ENCODE measurements at places on chromosomes 16 and 17.

- no peak for DNase-seq
These were observed 65.7 kb downstream of the ARSG start for GRCh38 chr17:68356949-68357455.

GRCh38 chr17:75783069-75783783, 1.4 kb upstream of the UNK start:
- peak; percentile 95 for DNase-seq

- no peak for DNase-seq
These were observed 10.1 kb downstream of the CORO6 start for GRCh38 chr17:29612404-29613280.

DNA sequence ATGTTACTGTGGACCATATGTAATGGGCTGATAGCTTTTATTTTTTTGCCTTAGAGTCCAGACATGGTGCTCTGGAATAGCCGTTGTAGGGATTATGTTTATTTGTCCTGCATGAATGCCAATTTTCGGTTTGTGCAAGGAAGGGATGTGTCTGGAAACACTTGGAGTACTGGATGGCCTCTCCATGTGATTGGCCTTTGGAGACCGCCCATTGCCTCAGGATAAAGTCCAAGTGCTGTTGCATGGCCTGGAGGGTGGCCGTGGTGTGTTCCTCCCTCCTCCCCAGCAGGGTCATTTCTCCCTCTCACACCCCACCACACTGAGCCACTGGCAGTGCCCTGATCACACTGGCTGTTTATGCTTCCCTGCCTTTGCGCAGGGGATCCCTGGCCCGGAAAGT, 93.9 kb downstream of the MSI2 start:
- DNase-seq, result no peak

- no peak for DNase-seq
These were observed 52.5 kb downstream of the CNOT1 start for GRCh38 chr16:58577141-58577540.

DNA sequence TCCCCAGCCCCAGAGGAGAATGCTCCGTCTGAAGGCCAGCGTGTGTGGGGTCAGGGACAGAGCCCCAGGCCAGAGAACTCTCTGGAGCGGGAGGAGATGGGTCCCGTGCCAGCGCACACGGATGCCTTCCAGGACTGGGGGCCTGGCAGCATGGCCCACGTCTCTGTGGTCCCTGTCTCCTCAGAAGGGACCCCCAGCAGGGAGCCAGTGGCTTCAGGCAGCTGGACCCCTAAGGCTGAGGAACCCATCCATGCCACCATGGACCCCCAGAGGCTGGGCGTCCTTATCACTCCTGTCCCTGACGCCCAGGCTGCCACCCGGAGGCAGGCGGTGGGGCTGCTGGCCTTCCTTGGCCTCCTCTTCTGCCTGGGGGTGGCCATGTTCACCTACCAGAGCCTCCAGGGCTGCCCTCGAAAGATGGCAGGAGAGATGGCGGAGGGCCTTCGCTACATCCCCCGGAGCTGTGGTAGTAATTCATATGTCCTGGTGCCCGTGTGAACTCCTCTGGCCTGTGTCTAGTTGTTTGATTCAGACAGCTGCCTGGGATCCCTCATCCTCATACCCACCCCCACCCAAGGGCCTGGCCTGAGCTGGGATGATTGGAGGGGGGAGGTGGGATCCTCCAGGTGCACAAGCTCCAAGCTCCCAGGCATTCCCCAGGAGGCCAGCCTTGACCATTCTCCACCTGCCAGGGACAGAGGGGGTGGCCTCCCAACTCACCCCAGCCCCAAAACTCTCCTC, 10.4 kb downstream of the CX3CL1 start:
- no peak for DNase-seq

- no peak for DNase-seq
These were observed 6.3 kb downstream of the CLUH start for GRCh38 chr17:2705263-2705662.

- DNase-seq, result peak; percentile 17
These were observed 5.7 kb upstream of the KRT17 start for GRCh38 chr17:41629826-41630670.

GRCh38 chr17:1043601-1044251, 46.8 kb downstream of the TIMM22 start:
- DNase-seq, result no peak

DNA sequence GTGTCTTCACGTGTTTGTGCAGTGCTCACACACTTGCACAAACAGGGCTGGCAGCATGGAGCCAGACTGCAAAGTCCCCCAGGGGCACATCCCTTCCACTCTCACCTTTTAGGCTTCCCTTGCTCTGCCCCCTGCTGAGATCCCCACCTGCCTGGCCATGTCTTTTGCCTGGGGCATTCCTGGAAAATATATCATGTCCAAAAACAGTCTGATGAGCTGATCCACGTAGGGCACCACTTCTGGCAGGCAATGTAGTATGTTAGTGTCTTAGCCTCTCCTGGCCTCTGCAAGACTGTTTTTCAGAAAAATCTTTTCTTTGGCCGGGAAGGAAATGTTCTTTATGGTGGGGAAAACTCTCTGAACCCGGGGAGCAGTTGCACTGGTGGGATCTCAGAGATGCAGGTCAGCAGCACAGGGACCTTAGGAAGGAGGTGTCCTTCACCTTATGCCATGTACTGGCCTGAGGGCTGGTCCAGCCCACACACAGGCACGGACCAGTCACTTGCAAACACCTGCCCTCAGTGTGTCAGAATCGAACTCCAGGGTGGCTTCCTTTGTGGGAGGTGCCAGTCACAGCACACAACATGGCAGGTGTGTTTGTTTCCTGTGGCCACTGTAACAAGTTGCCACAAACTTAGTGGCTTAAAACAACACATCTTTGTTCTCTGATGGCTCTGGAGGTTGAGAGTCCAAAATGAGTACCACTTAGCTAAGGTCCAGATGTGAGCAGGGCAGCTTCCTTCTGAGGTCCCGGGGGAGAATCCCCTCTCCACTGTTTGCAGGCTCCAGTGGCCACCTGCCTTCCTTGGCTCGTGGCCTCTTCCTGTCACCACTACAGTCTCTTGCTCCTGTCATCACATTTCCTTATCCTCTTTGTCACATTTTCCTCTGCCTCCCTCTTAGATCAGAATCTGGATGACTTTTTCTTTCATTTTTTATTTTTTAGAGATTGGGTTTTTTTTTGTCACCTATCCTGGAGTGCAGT, 46.6 kb downstream of the MPRIP start:
- no peak for DNase-seq

- peak; percentile 48 for DNase-seq
These were observed 870 bp upstream of the ZC3H7A start for GRCh38 chr16:11797957-11798299.

- no peak for DNase-seq
These were observed 331.1 kb downstream of the C16orf95 start for GRCh38 chr16:86986136-86986535.

DNA sequence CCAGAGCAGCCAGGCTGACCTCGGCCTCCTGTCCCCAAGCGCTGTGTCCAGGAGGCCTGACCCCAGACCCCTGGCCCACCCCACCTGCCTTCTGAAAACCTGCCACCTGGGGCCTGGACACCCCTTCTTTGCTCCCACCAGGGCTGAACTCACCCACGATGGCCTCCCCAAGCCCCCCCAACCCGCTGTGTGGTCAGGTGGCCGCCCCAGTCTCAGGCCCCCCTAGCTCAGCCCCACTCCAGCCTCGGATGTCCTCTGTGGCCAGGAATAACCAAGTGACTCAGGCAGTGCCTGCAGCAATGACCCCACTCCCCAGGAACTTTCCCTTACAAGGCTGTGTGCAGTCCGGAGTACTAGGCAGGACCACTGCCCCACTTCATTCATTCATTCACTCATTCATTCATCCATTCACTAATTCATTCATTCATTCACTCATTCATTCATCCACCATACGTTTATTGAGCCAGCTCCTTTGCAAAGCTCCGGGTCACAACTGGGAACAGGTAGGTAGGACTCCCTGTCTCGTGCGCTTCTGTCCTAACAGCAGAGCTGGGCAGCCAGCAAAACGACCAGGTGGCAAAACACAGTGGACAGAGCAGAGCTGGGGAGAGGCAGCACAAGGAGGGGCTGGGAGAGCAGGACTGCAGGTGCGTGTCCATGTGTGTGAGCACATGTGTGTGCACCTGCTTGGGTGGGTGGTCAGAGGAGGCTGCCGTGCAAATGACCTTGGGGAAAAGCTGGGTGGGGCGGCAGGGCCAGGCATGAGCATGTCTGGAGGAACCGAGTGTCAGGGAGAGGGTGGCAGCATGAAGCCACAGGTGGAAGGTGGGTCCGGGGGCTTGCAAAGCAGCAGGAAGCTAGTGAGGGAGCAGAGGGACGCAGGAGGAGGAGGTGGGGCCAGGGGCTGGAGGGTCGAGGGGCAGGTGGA, 75.8 kb upstream of the CBX4 start:
- DNase-seq, result no peak

- no peak for DNase-seq
These were observed 144.0 kb upstream of the IRX3 start for GRCh38 chr16:54430491-54431030.

- DNase-seq, result no peak
These were observed 32.8 kb downstream of the DRC3 start for GRCh38 chr17:18005496-18005895.

- no peak for DNase-seq
These were observed 50.6 kb upstream of the TANGO6 start for GRCh38 chr16:68792465-68793324.

DNA sequence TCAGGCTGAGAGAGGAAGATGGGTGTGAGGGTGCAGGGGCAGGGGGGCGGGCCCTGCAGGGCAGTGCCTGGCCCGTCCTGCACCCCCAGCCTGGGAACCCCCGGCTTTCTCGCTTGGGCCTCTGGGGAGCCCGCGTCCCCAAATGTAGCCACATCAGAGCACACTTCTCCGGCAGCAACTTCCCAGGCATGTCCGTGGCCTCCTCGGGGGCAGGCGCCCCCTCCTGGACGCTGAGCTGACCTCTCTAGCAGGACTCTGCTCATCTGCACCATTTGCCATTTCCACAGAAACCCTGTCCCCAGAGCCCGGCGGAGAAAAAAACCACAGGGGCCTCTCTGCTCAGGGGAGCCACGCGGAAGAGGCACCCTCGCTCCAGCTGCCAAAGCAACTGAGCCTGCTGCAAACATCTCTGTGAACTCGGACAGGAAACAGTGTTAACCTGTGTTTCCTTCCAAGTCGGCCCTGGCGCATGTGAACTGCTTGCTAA, 63.4 kb downstream of the KLHDC4 start:
- DNase-seq, result peak; percentile 39

DNA sequence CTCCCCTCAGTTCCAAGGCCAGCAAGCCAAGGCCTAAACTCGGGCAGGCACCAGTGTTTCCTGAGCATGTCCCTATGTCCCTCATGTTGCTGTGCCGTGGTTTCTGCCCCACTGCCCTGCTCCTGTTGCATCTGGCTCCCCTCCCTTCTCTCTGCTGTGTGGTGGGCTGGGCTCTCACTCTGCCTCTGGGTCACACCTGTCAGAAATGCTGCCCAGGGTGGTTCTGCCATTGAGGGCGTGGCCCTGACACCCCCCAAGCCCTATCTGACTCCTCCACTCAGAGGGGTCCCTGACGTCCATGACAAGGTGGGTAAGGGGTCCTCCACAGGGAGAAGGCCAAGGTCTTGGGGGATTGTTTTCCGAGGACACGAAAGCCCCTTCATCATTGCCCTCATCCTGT, 9.2 kb upstream of the ITGA3 start:
- DNase-seq, result no peak

GRCh38 chr17:67157732-67158639, 87.0 kb downstream of the HELZ start:
- no peak for DNase-seq

- no peak for DNase-seq
These were observed 26.6 kb downstream of the LASP1 start for GRCh38 chr17:38896346-38896954.

GRCh38 chr16:21614896-21615295, 15.5 kb downstream of the METTL9 start:
- DNase-seq, result no peak

DNA sequence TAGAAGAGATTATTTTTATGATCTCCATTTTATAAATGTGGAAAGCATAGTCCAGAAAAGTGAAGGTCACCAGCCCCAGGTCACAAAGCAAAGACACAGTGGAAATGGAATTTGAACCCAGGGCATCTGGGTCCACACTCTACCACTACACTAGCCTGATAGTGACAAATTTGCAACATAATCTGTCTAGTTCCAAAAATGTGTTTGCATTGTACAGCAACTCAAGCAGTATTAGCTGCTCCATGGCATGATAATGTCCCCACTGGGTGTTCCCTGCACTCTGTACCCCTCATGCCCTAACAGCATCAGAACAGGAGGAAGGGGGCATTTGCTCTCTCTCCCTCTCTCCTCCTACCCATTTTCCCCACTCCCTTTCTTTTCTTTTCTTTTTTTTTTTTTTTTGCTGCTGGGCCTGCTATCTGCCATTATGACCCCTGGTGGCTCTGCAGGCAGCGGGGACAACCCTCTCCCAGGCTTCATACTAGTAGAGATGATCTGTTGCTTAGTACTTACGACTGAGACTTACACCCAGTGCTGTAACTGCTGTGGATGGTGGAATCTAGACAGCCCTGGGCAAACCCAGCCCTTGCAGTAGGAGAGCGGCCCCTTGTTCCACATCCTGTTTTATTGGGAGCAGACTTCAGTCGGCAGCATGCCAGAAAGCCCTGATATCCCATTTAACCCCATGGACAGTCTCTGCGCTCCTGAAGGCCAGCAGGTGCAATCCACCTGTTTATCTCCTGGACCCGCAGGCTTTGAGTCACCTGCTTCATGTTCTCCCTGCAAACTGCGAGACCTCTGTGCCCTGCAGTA, 306.3 kb downstream of the SOX9 start:
- DNase-seq, result no peak

DNA sequence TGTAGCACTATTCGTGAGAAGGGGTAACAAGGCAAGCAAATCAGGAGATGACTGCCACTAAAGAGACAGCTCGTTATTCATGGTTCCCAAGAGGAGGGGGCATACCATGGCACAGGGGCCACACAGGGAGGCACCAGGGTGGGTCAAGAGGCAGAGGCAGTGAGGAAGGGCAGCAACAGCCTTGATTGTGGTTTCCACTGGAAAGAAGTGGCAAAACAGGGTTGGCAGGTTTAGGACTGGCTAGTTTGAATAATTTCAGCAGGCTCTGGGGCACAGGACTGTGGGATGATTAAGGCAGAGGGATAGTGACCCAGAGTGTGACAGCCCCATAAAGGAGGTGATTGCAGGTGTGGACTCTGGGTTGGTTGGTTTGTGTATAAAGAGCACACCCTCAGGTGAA, 188.9 kb downstream of the CBLN1 start:
- no peak for DNase-seq

- no peak for DNase-seq
These were observed 29.0 kb downstream of the HELZ start for GRCh38 chr17:67215991-67216421.
